AG10803 (cell line): ENCODE measurements at places on chromosomes 13 and 19.

DNA sequence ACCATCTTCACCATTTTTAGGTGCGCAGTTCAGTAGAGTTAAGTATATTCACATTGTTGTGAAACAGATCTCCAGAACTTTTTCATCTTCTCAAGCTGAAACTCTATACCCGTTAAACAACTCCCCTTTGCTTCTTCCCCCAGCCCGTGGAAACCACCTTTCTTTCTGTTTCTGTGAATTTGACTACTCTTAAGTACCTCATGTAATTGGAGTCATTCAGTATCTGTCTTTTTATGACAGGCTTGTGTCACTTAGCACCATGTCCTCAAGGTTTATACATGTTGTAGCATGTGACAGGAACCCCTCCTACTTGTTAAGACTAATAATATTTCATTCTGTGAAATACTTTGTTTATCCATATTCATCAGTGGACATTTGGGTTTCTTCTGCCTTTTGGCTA is 52.8 kb downstream of the TNFRSF19 start:
- DNase-seq: no peak

GRCh38 chr19:46366620-46367292 is 19.9 kb downstream of the PPP5C start:
- no peak for DNase-seq

- no peak for DNase-seq
These were observed 88.5 kb upstream of the SIAH3 start for GRCh38 chr13:45940061-45940460.

DNA sequence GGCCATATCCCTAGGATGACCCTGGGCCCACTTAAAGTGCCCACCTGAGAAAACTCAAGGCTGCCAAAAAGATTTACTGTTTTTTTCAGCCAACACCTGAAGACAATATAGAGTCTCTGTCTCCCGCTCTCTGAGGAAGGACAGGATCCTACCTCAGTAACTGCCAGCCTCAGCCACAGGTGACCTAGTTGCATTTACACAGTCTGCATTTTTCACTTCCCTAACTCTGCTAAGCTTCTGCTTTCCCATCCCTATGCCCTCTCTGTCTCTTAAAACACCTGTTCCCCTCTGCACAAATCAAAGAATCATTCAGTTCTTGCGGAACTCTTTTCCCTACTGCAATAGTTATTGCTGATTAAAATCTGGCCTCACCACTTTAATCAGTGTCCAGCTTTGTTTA is 609.5 kb downstream of the UQCRFS1 start:
- no peak for DNase-seq

DNA sequence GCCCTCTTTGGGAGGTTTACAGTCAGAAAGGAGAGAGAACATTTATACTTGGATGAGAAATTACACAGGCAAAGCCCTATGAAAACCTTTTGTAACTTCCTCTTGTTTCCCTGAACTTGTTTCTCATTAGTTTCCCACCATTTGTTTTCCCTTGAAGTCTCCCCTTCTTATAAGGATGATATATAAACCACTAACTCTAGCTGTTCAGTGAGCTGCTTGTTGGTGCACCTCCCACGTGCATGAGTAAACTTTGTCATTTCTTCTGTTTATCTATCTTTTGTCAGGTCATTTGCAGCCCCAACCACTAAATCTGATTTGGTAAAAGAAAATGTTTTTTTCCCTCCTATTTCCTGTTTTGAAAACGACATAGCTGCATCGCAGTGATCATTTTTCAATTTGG is 919.9 kb downstream of the SLITRK1 start:
- no peak for DNase-seq

- no peak for DNase-seq
These were observed 29.1 kb upstream of the IGLON5 start for GRCh38 chr19:51282335-51282734.

- DNase-seq: peak; percentile 1
These were observed 1153.7 kb downstream of the PCDH9 start for GRCh38 chr13:66076417-66076816.

DNA sequence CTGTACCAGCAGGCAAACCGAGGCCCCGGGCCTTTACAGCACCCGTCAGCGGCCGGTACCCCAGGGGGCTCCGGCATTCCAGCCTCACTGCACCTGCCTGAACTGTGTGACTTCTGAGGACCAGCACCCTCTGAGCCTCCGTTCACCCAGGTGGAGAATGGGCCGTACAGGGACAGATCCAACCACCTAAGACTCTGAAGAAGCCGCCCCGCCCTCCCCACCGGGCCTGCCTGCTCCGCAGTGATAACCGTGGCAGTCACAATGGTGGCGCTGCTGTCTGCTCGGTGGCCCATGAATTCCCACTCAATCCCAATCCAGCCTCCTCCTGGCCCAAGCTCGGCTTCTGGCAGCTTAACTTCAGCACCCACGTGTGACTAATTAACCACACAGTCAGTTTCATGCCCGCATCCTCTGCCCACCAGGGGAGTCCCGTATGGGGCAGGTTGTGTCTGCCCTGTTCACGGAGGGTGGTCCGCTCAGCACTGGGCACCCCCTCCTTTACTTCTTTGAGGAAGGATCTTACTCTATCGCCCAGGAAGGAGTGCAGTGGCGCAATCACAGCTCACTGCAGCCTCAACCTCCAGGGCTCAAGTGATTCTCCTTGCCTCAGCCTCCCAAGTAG is 3.4 kb downstream of the TCF3 start:
- DNase-seq: no peak

GRCh38 chr19:10418235-10418484 is 2.2 kb upstream of the PDE4A start:
- DNase-seq: no peak

GRCh38 chr13:107251341-107251740 is 683.4 kb upstream of the ARGLU1 start:
- DNase-seq: peak; percentile 1

GRCh38 chr19:2629491-2630351 is 72.8 kb downstream of the GNG7 start:
- no peak for DNase-seq

- peak; percentile 20 for DNase-seq
These were observed 57.0 kb downstream of the RBM26 start for GRCh38 chr13:79349011-79349410.

DNA sequence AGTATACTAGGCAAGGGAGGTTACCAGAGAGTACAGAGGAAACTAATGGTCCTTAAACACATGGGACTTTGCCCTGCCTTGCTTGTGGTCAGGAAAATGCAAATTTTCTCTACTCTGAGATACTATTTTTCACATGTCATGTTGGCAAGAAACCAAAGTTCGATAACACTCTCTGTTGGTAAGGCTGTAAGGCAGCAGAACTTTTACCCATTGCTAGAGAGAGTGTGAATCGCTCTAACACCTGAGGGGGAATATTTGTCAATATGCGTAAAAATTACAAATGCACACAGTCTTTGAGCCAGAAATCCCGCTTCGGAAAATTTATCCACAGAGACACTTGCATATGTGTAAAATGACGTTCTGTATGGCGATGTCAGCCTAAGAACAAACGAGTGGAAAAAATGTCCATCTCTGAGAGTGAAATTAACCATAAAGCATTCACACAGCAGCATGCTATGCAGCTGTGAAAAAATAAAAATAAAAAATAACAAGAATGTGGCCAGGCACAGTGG is 9.5 kb upstream of the RFX1 start:
- DNase-seq: no peak

DNA sequence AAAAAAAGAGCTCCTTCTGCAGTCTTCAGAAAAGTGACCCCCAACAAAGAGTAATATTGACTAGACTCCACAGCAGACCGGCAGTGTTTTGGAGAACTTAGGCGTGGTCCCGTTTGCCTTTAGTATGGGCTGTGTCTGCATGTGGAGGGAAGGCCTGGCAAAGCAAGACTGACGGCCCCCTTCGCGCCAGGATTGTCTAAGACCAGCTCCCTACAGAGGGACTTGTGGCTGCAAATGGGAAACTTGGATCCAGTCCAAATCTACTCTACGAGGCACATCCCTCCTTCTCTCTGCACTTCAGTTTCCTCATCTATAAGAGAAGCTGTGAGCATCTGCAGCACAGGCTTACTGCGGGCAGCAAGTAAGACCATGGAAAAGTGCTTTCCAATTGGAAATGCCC is 350.0 kb downstream of the ZNF536 start:
- no peak for DNase-seq

DNA sequence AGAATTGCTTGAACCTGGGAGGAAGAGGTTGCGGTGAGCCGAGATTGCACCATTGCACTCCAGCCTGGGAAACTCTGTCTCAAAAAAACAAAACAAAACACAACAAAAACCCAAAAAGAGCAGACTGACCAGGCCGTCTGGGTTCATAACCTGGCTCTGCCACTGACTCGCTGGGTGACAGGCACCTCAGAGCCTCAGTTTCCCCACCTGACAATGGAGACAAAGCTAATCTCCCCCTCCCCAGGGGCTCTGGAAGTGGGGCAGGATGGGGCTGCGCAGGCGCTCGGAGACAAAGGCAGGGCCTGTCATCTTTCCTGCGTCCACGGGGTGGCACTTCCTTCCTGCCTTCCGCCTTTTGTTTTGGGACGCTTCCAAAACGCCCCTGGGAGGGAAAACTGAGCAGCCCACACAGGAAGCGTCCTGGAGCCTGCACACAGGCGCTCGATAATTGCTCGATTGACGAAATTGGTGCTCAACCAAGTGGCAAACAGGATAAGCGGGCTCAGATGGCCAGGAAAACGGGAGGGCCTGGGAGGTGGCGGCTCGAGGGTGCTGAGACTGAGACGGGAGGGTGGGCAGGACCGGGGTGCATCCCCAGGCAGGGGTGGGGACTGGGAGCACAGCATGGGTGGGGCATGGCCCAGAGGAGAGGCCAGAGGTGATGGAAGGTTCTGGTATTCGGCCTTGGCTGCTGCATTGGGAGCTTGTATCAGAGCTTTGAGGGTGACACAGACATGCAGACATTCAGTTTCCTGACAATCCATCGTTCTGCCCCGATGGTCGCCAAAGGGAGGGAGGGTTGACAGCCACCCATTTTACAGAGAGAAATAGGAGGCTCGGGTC is 17.8 kb downstream of the SPC24 start:
- peak; percentile 91 for DNase-seq
